Anterior cingulate cortex (tissue), 58 donors: ENCODE measurements at places on chromosomes 4 and X.

DNA sequence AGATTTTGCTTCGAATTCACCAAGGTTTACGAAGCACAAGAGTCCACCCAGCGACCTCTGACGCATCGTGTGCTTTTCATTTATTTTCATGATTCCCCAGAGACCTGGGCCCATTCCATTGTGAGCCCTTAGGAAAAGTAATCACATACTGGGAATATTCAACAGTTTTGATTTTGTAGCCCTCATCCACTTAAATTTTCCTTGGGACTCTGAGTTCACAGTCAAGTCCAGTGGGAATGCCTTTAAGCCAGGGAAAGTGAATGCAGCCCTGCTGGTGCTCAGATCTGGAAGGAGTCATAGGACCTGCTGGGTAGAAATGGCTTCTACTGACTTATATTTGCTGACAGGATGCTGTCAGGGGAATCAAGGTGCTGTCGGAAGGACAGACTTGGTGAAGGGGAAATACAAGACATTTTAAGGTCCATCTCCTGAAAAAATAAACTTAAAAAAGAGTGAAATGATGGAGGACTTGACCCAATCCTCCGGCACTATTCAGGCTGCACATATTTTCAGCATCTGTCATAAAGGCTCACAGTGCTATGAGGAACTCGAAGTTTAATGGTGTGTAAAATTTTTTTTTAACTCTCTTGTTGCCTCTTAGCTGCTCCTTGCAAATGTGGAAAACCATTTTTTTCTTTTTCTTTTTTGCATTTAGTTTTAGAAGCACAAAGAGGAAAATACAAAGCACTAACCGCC is 204.9 kb downstream of the MID1 start:
- no peak for DNase-seq

DNA sequence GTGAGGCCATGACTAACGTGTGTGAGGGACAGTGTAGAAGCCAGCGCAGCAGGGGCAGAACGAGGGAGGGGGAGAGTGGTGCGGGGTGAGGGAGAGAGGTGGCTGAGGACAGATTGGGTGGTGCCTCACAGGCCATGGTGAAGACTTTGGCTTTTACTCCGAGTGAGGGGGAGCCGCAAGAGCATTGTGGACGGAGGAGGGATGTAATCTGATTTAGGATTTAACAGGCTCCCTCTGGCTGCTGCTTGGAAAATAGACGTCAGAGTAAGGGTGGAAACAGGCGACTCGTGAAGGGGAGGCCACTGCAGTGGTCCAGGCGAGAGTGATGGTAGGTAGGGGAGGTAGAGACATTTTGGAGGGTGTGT is 13.0 kb downstream of the PPP1R3F start:
- no peak for DNase-seq

- no peak for DNase-seq
Observed at GRCh38 chr4:126268106-126268505, 953.4 kb downstream of the FAT4 start.

- no peak for DNase-seq
Observed at GRCh38 chrX:46573892-46574773, 568 bp downstream of the CHST7 start.

DNA sequence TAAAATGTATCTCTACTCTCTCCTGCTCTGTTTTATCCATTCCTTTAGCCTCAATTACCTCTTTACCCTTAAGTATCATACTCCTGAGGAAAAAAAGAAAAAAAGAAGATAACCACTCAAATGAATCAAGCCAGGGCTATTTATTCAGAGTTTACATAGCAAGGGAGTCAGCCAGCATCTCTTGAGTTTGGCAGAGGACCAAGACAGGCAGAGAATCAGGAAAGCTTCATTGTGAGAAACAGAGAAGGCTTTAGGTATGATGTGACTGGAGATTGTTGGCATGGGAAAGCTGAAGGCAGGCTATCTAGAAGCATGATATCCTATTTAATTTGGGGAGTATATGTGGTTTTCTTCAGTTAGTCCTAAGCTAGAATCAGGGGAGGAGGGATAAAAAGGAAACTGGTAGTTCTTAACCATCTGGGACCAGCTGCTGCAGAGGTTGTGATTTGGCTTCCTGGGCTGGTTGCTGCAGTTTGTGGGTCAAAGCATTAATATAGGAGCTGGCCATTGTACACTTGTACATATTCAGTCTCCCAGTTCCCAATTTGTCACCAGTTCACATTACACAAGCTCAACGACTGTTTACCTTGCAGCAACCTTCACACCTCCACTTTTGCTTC is 11.2 kb downstream of the APELA start:
- no peak for DNase-seq

DNA sequence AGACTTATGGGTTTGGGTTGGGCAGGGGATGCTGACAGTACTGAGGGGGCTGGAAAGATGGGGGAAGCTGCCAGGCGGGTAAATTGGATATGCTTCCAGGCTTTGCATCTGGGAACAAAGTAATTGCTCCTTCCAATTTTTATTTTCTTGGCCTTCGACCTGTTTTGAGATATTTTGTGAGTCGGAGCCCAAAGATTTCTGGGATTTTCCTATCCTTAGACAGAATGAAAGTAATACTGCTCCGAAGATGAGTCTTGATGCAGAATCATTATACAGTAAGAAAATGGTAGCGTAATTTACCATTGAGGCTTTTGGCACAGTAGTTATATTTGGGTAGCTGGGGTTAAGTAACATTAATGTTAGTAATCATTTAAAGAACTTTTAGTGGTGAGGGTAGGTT is 1.4 kb downstream of the SMARCA5 start:
- no peak for DNase-seq

DNA sequence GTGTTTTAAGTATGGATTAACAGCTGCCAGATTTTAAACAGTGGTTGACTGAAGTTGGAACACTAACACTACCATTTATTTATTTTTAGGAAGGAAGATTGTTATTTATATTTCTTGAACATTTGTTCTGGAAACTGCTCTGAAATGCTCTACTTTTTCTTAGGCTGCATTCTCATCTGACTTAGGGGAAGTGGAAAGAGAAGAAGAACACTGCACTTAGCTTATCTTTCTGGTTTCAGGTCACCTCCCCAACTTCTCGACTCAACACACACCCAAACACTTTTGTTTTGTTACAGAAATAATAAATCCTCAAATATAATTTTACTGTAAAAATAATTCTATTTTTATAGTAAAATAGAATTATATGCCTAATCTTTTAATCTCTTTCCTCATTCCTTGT is 18.6 kb downstream of the BLTP1 start:
- DNase-seq, result no peak

- DNase-seq, result no peak
Observed at GRCh38 chrX:51889851-51890250, 3.6 kb upstream of the MAGED1 start.

DNA sequence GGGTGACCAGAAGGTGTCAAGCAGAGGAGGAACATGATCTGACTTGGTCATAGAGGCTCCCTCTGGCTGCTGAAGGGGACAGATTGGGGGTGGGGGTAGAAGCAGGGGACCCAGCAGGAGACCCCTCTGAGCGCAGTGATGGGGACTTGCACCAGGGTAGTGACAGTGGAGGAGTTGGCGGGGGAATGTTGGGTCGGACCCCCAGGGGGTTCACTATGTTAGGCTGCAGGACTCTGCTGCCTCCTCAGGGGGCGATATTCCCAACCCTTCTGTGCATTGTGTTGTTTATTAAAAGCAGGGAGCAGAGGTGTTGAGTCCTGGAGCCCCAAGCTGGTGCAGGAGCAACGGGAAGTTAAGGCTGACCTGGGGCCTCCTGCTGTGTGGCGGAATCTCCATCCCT is 8.8 kb downstream of the WDR13 start:
- no peak for DNase-seq

DNA sequence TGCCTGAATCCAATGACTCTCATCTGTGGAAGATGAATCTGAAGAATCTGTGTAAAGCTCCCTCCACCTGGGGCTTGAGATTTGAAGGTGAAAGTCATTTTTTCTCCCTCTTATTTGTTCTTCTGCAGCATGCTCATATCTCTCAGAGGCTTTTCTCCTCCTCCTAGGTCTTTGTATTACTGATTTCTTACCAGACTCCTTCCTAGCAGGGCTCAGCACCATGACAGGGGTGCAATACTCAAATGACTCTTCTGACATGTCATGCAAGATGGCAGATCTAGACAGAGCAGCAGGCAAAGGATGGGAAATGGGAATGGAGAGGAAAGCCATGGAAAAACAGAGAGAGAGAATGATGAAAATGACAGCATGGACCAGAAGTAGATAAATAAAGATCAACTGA is 118.3 kb downstream of the TMA16 start:
- DNase-seq, result no peak

DNA sequence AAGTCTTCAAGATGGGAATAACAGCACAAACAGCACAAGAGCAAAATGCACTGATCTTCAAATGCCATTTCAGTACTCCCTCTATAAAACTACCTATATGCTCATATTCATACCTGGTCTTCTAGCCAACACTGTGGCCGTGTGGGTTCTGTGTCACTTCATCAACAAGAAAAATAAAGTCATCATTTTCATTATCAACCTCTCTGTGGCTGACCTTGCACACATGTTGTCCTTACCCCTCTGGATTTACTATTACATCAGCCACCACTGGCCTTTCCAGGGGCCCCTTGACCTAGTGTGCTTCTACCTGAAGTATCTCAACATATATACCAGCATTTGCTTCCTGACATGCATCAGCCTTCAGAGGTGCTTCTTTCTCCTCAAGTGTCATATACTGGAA is 59.6 kb upstream of the GPR174 start:
- DNase-seq, result no peak

GRCh38 chr4:309807-310206 is 4.5 kb upstream of the ZNF732 start:
- no peak for DNase-seq

GRCh38 chr4:183376381-183376780 is 54.2 kb upstream of the CLDN24 start:
- DNase-seq, result no peak

DNA sequence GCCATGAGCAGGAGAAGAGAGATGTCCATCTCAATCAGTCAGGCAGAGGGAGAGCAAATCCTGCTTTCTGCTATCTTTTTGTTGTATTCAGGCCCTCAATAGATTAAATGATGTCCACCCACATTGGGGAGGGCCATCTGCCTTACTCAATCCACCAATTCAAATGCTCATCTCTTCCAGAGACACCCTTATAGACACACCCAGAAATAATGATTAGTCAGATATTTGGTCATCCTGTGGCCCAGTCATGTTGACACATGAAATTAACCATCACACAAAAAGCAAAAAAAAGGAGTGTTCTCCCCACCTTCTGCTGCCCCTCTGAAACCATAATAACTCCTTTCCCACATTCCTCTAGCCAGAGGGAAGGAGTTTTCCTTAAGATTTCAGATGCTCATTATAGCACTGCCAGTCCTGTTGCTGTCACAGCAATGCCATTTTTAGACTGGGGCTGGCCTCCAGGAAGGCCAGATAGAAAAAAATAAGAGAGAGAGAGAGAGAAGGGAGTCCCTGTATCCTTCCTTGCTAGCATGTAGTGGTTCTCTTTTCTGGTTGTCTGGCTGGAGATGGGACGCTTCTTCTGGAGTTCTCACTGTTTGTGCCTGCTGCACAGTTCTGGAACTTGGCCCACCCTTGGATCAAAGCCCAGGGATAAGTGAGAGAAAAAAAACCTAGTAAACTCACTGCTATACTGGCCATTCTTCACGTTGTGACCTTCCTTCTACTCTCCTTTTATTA is 177.7 kb downstream of the RBM46 start:
- no peak for DNase-seq

DNA sequence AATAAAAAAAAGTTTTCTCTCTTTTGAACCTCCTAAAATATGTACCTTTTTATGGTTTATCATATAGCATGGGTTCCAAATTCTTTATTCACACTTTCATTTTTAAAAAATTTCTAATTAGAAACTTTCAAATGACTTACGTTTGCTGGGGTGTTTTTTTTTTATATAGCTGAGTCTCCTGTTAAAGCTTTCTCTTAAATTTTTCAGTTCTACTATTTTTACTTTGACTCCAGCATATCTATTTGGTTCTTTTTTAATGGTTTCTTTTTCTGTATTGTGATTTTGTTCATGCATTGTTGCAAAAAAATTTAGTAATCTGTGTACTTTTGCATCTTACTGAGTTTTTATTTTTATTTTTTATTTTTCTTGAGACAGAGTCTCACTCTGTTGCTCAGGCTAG is 22.3 kb downstream of the ZNF718 start:
- DNase-seq, result no peak

DNA sequence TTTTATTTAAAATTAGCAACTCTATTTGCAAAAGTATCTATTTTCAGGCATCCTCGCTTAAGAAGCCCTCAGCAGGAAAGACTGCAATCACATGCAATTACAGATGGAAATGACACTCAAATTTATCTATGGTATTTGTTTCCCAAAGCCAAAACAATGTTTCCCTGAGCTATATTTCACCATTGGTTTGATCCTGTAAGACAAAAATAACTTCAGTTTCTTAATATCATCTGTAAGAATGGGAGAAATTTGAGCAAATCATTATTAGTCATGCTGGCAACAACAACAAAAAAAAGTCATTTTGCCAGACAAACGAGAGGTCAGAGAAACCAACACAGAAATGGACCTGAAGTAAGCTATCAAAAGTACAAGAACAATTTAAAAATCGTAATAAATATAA is 204.1 kb downstream of the NR3C2 start:
- no peak for DNase-seq

- DNase-seq, result no peak
Observed at GRCh38 chrX:140821280-140821679, 111.7 kb downstream of the LINC00632 start.

DNA sequence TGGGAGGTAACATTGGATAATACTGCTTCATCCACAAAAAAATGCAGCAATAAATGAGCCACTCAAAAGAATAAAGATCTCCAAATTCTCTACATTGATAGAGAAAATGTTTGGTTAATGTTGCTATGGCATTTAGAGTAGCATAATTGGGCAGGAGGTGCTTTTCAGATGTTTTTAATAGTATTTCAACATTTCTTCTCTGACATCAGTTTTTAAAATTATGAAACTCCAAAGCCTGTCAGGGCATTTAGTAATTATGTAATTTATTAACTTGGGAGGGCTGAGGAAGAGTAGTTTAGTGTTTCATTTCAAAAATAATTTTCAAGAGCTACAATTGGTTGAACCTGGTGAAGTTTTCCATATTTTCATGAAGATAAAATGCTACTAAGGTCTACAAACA is 211.3 kb upstream of the INTU start:
- DNase-seq, result no peak

DNA sequence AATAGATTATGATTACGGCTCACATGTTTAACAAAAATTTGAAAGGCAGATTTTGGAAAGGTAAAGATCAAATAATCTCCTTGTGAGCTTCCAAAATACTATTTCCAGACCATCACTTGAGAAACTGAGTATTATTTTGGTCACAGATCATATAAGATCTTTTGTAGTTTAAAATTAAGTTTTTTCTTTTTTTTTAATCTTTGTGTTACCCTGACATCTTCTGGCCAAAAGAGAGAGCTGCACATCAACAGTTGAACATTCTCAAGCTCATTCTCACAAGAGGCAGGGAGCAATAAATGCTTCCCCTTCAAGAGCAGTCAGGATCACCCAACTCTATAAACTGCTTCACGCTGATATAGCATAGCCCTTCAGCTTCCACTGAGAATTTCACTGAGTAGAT is 15.9 kb downstream of the TMEM192 start:
- DNase-seq, result no peak

GRCh38 chr4:3070709-3071500 is 3.4 kb downstream of the HTT-AS start:
- DNase-seq, result no peak

GRCh38 chr4:94957030-94957429 is 199.3 kb downstream of the BMPR1B start:
- DNase-seq, result no peak
